ENCODE measurements at places on chromosomes 12 and 14.

GRCh38 chr12:120257041-120257821 lies 8.3 kb downstream of the PXN start:
- DNase-seq: peak; percentile 59

DNA sequence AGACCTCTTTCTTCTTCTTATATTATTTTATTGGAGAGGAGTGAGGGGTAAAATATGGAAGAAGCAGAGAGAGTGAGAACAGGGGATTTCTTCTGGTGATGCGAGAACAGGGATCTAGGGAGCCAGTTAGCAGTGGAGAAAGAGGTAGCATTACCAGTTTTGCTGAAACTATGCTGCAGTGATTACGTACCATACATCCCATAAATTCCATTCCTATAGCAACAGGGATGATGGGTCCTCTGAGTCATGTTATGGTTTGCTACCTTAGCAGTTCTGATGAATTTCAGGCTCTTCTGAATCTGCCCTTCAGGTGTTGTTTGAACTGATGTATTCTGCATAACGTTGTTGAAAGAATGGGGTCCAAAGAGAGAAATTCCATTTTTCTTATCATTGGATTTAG lies 625.4 kb upstream of the LRFN5 start:
- DNase-seq: no peak

DNA sequence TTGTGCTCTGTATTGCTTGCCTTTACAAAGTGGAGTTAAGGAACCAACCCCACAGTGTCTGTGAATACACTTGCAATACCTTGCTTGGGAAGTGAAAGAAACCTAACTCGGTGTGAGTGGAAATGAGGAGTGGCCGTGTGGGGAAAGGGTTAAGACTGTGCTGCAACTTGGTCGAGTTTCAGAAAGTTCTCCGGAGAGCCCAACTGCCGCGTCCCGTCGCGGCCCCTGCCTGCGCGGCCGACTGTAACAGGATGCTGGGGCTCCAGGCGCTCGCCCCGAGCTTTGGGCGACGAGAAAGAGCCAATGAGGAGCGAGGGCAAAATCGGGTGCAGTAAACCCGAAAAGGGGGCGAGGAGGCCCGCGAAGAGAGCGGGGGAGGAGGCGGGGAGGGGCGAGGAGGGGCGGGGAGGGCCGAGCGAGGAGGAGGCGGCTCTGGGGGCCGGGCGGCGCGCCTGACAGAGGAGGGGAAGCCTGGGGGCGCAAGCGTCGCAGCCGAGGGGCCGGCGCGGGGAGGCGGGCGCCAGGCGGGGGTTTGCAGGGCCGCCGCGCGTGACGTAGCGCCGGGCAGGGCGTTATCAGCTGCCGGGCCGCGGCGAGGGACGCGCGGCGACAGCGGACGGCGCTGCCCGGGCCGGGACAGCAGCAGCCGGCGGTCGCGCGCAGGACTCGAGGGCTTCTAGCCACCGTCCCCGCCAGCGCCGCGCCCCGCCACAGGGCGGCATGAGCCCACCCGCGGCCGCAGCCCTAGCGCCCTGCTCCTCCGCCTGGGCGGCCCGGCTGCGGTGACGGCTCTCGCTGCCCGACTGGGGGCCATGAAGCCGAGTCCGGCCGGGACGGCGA lies at the start of gene DACT1:
TSS of gene DACT1 (plus strand) at position 572 of the 840 bp plus-strand sequence. CDS start at position 813, 241 bp downstream.
- DNase-seq: peak; percentile 72

DNA sequence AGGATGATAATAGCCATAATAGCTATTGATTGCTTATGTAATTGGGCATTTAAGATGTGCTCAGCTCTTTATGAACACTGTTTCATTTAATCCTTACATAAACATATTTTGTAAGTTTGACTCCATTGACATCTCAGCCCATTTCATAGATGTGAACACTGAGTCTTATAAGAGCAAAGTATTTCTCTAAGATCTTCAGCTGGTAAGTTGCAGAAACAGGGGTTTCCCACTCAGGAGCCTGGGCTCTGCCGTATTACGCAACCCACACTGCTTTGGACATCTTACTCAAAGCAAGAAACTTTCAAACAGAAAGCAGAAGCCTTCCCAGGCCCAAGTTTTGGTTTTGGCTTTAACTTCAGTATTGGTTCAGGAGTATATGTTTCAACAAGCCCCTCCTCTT lies 705.1 kb downstream of the MED13L start:
- DNase-seq: no peak

DNA sequence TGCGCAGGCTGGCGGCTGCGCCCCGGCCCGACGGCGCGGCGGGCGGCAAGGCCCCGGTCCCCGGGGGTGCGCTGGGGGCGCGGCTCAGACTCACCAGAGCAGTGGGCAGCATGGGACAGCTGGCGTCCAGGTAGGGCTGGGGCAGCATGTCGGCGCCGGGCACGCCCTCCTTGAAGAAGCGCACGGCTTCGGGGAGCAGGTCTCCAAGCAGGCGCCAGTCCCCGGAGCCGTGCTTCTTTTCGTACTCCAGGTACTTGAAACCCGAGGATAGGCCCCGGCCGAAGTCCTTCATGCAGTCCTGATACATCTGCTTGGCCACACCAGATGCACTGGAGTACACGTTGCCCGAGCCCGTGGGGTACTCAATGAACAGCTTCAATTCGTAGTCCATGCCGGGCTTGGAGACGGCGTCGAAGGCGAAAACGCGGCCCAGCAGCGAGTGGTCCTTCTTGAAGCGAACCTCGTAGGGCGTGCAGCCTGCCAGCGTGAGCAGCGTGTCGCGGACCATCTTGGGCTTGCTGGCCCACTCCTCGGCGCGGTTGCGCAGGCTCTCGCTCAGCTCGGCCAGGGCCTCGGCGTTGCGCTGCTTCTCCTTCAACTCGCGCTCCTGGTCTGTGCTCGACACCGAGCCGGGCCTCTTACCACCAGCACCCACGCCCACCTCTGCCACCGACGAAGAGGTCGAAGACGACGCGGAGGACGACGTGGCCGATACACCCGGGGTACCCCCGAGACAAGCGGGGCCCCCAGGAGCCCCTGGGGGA lies 2.2 kb downstream of the IRF2BPL start:
- DNase-seq: no peak

DNA sequence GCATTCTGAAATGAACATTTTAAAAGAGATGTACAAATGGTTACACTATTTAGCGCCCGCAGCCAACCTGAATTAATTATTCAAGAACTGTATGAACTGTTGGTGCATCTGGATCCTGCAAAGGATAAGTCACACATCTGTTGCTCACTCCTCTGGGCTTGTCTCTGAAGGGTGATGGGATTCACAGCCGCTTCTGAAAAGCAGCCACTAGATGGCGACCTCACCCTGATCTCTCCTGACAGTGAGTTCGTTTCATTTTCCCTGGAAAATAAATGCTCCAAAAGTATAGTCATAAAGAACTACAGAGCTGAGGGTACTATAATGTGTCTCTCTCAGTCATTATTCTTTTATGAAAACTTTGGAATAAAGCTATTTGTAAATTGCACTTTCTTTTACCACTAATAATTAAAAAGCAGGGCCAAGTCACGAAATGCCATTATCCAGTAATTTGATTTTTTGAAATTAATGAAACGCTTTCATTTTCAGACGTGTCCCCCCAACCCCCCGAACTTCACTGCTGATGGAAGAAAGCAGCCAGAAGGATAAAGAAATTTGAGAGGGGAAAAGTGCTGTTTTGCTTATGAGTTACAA lies 789.6 kb downstream of the NRXN3 start:
- DNase-seq: peak; percentile 72

DNA sequence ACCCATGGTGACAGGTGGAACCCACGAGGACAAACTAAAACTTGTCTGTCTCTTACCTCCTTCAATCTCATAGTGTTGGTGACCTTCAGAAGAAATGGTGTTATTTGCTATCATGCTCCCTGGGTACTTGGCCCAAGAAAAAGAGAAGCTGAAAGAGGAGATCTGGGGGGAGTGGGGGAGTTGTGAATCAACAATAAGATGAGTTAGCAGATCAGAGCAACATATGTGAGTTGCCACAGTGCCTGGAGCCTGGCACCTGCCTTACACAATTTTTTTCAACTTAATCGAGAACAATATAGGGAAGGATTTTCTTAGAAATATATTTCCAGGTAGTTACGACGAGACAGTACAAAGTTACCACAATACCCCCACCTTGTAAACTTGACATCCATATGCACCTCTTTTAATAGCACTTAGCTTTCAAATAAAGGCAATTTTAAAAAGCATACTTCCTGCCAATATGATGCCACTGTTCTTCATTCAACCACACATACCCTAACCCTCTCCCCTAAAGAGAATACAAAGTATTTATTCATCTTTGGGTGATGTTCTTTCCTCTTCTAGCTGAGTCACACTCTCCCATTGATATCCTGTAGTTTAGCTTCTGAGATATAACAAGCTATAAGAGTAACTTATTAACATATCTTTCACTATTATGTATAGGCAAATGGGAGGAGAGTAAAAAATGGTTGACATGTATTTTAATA lies 424.1 kb upstream of the OR4E1 start:
- no peak for DNase-seq

DNA sequence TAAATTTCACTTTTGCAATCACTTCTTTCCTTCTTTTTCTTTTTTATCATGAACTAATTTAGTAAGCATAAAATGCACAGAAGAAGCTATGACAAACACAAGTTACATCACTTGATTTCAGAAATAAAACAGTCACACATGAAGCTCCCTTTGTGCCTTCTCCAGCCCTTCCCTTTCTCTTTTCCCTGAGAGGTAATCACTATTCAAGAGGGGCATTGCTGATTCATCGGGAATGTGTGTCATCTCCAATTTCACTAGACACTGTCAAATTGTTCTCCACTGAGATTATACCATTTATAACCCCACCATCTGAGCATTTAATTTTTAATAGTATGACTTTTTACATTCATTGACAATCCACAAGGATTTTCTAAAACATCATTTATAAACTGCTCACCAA lies 91.6 kb upstream of the PTPRQ start:
- DNase-seq: no peak

DNA sequence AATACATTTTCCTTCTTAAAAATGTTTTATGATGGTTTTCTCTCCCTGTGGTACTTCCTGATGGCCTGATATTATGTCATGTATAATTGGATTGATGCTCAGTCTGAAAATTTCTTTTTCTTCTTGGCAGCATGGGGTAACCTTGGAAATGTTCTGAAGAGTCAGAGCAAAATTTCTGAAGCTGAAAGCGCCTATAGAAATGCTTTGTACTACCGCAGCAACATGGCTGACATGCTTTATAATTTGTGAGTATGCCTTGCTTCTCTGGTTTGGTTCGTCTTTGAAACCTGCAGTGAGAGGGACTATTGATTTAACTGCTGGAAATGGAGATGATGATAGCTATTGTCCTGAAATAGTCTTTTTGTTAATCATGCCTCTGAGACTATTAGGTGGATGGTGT lies 243.6 kb downstream of the TMTC2 start:
- DNase-seq: no peak
